ENCODE measurements at places on chromosomes 6 and 20.

DNA sequence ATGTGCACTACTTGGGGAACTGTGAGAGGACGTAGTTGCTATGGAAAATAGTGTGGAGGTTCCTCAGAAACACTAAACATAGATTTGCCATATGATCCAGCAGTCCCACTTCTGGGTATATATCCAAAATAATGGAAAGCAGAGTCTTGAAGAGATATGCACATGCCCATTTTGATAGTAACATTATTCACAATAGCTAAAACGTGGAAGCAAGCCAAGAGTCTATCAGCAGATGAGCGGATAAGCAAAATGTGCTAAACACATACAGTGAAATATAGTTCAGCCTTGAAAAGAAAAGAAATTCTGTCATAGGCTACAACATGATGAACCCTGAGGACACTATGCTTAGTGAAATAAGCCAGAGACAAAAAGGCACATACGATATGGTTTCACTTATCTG is 11.1 kb downstream of the SYNDIG1 start:
- DNase-seq = no peak

DNA sequence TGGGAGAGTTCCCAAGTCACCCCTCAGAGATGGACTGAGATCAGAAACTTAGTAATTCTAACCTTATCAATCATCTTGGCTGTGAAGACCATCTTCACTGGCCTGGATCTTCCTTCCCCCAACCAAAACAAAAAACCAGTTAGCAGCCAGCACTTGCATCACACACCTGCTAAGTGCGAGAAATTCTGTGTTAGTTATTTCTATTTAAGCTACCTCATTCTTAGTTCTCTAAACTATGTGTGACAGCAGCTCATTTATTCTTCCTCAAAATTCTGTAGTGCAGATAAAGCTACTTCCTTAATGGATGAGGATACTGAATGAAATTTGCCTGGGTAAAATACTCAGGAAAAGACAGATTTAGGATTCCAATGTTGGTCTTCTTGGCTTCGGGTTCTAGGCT is 18.2 kb upstream of the TAGAP start:
- DNase-seq = no peak

GRCh38 chr6:16316741-16317251 is 78.4 kb downstream of the GMPR start:
- DNase-seq = peak; percentile 82

DNA sequence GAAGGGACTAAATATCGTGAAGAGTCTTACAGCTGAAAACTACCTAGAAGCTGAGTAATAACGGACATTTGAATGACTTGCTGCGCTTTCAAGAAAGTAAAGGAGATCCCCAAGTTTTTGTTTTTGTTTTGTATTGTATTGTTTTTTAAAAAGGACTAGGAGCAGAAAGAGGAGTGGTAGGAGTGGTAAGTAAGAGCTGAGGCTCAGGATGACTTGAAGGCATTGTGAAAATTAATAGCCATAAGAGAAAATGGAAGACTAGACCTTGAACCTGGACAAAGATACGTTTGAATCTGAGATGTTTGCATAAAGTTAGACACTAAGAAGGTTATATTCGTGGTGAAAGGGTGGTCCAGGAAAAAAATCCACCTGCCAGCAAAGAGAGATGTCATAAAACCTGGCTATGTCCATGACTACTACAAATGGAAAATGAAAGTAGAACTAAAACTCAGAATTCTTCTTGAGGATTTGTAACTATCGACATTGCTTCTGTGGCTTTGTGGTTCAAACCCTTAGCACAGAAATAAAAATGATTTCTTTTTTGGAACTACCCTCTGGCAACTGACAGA is 824.8 kb upstream of the FLRT3 start:
- no peak for DNase-seq

GRCh38 chr20:31515072-31515774 is 981 bp downstream of the HM13 start:
- no peak for DNase-seq

GRCh38 chr20:48613926-48614325 is 213.9 kb downstream of the PREX1 start:
- DNase-seq = no peak

GRCh38 chr6:83368577-83368976 is 62.3 kb downstream of the ME1 start:
- DNase-seq = no peak

DNA sequence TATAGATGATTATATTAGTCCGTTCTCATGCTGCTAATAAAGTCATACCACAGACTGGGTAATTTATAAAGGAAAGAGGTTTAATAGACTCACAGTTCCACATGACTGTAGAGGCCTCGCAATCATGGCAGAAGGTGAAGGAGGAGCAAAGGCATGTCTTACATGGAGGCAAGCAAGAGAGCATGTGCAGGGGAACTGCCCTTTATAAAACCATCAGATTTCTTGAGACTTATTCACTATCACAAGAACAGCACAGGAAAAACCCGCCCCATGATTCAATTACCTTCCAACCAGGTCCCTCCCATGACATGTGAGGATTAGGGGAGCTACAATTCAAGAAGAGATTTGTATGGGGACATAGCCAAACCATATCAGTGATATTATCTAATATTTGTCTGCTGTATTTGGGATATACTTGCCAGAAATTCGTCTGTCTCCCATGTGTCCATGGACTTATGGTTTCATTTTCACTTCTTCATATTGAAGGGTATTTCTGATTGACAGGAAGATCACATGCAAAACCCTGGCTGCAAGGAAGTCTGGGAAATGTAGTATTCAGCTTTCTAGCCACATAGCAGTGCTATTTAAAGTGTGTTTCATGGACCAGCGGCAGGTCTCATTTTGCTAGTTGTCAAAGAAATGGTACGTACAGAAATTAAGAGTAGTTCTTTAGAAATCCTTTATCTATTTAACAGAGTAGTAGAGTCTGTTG is 50.5 kb upstream of the PAK5 start:
- no peak for DNase-seq

GRCh38 chr20:23493172-23493772 is 2.4 kb downstream of the CST8 start:
- no peak for DNase-seq

DNA sequence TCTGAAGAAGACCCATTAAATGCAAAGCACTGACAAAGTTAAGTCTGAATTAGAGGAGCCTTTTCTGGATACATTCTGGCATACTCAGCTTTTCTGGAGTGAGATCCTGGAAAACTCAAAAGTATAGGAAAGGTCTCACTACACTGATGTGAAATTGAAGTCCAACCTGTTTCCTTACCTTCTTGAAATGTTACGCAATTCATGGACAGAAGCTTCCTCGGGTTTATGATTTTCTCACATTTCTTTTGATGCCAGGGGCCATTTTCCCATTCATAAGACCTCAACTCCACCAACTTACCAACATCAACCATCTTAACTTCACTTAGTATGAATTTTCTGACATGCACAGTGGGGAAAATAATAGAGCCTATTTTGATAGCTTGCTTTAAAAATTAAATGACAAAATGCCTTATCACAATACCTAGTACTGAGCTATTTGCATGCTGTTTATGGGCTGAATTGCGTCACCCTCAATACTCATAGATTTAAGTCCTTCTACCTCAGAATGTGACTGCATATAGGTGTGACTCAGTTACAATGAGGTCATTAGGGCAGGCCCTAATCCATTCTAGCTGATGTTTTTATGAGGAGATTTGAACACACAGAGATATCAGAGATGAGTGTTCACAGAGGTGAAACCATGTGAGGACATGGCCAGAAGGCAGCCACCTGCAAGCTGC is 73.4 kb upstream of the RAB32 start:
- no peak for DNase-seq

- DNase-seq = no peak
These were observed 34.9 kb upstream of the BMP6 start for GRCh38 chr6:7691021-7691420.

GRCh38 chr6:16849280-16849987 is 88.2 kb upstream of the ATXN1 start:
- DNase-seq = no peak

DNA sequence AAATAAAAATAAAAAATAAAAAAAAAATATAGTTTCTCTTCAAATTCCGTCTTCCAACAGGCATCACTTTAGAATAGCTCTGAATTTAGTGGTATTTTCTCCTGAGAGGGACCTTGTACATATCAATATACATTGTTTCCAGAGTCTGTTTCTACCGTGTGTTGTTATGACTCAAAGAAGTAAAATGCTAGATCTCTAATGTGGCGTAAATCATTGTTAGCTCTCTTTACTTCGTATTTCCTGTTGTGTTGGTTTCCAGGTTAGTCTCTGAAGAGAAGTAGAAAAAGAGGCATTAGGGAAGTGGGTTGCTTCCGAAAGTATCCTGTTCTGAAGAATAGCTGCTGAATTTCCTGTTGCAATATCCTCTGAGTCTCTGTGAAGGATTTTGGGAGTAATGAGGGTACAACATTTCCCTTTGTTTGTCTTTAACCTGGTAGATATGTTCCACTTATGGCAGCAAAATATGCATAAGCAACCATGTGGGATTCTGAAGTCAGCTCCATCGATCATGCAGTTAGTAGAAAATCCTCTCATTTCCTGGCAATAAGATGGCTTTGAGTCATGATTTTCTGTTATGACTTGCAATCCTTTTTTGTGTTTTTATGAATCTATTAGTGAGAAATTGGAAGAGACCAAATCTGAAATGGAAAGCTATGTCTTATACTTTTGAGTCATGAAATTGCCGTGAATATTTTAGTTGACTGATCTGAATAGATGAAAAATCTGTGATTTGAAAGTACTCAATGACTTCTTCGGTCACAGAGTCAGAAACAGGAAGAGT is 42.0 kb upstream of the MCHR2 start:
- no peak for DNase-seq

DNA sequence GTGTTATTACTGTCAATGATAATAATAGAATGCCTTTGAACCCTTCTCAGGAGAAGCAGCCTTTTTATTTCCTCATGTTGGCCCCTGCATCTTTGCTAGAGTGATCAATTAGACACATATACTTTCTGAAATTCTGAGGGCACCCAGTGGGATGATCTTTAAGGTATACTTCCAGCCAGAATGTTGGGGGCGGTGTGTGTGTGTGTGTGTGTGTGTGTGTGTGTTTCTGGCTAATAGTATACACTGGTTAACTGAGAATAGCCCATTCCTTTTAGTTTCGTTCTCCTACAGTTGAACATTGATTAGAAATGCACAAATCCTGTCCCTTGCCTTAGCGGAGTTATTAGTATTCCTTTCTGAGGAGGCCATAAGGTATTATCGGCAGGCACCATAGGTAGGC is 41.7 kb upstream of the CCDC167 start:
- DNase-seq = no peak

DNA sequence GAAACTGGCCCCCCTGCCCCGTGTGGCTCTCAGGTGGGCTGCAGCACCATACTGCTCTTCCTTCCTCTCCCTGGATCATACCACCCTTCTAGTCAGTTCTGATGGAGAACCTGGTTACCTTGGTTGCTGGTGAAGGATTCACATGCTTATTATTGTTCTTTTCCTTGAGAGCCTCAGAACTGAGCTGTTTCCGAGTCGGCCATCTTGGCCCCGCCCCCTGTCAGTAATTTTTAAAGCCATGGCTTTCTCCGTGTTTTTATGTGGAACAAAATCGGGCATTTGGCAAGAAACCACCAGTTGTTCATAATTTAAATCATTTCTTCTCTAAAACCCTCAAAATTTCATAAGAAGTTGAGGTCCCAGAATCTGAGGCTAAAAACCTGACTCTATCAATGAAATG is 493.8 kb downstream of the NKAIN2 start:
- no peak for DNase-seq

DNA sequence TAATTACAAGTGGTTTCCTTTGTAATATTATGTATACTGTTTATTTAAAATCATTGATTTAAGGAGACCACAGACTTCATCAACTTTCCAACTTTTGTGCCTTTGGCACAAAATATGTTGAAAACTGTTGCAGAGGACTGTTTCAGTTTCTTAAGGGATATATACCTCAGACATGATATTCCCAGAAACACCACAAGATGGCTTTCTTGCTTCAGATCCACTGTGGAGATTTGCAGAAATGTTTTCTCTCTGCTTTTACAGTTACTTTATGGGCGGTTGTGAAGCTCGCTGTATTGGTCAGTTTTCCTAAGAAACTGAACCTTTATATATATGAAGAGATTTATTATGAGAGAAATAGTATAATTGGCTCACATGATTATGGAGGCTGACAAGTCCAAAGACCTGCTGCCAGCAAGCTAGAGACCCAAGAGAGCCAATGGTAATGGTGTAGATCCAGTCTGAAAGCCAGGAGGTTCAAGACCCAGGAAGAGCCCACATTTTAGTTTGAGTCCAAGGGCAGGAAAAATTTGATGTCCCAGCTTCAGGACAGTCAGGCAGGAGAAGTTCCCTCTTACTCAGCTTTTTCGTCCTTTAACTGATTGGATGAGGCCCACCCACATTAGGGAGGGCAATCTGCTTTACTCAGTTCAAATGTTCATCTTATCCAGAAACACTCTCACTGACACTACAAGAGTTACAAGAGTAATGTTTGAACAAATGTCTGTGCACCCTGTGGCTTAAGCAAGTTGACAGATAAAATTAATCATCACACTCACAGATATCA is 12.8 kb downstream of the ME1 start:
- peak; percentile 32 for DNase-seq

DNA sequence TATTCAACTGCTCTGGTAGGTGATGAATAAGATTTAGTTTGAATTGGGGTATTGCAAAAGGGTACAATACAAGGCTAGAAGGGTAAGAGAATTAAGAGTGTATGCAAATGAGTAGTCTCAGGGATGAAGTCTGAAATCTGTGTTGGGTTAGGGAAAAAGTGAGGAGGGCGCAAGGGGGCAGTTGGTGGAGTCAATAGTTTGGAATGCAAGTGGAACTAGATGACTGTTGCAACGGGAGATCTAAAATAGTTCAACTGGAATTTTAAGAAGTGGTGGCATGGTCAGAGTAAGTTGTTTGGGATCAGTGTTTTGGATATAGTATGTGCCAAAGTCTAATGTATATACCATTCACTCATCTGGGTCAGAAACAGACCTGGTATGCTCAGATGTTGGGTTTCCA is 329.6 kb downstream of the GJA1 start:
- no peak for DNase-seq

DNA sequence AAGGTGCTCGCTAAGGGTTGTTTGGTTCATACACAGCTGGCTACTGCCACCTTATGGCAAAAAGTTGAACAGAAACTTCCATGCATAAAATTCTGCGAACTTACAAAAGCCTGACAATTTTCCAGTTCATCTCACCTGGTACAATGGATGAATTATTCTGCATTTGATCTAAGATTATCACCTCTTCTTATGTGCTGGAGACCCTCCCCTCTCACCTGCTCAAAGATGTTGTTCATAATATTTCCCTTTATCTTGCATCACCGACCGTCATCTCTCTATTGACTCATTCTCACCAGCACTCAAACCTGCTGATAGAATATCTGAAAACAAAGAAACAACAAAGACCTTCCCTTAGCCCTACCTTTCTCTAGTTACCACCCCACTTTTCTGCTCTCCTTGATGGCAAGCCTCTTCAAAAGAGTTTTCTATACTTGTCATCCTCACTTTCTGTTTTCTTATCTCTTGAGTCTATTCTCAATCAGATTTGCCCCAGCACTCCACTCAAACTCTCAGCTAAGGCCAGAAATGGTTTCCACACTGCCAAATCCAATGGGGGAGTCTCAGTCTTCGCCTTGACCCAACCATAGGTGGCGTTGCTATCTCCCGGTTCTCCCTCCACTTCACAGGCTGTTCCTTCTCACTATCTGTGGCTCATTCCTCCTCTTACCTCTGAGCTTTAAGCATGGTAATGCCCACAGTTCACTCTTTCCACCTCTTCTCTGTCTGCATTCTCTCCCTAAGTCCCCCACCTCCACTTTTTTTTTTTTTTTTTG is 25.8 kb downstream of the SNRNP48 start:
- DNase-seq = peak; percentile 43
